ENCODE measurements at places on chromosomes 6 and 20. TPM values are rescaled to one million over a fixed set of nuclear protein-coding genes. Genes with fewer than 3 reads are reported as not detected.

- DNase-seq: peak; percentile 12
Measured at GRCh38 chr6:27059621-27060425, 187.7 kb upstream of the PRSS16 start.

GRCh38 chr20:57951549-57951948, 241.7 kb upstream of the PMEPA1 start:
- DNase-seq: no peak

DNA sequence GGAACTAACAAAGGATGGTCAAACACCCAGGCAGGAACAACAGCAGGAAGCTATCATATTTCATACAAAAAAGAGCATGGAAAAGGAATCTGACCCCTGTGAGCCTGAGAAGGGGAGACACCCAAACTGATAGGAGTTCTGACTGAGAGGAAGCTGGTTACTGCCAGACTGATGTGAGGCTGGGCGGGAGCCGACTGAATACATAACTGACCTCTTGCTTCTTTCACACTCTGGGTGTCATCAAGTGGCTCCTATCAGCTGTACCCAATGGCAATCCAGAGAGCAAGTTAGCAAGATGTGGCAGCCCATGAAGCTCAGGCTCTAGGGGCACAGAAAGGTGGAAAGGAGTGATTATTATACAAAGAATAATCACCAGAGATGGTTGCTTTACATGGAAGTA, 795.1 kb upstream of the HS3ST5 start:
- no peak for DNase-seq

- DNase-seq: no peak
Measured at GRCh38 chr6:124197148-124197547, 393.5 kb downstream of the NKAIN2 start.

DNA sequence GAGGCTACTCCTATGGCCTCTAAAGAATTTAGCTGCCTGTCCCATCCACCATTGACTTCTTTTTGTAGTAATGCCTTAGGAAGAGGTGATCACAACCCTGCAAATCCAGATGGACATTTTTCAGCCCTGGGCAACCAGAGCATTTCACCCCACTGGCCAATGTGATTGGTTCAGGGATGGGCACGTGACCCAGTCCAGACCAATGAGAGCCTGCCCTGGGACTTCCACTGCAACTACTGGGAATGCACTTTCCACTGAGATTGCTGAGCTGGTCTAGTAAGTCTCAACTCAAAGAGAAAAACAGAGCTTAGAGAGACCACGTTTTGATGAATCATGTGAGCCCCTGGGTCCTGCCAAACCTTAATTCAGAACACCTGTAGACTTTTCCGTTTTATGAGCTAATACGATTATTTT, 8.9 kb upstream of the UBE2V1 start:
- DNase-seq: peak; percentile 35

Gene TREML1
- not detected for total RNA-seq

GRCh38 chr20:44869471-44869870, 16.0 kb upstream of the YWHAB start:
- no peak for DNase-seq

Measured in MCF 10A (cell line).